ENCODE measurements at places on chromosomes 16 and 17.

- no peak for DNase-seq
Measured at GRCh38 chr16:67077871-67078270, 31.9 kb upstream of the PHAF1 start.

DNA sequence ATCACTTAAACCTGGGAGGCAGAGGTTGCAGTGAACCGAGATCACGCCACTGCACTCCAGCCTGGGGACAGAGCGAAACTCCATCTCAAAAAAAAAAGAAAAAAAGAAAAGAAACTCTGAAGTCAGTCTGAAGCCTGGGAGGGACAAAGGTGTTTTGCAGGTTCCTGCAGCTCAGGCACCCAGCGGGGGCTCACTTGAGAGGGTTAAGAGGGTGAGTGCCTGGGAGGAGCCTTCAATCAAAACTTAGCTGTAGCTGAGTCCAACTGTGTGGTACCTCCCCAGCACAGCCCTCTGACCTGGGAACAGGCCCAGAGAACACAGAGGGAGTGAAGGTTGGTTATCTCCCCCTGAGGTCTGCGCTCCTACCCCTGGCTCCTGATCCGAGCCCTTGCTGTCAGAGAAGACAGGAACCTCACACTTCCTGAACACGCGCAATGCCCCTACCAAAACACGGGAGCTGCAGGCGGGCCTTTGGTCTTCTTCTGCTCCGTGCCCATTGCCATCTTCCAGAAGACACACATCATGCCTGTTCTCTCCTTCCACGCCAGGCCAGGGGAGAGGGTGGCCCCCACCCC is 20.4 kb upstream of the ZC3H18 start:
- DNase-seq: no peak

- no peak for DNase-seq
Measured at GRCh38 chr16:66649636-66650205, 45.2 kb downstream of the CMTM3 start.

DNA sequence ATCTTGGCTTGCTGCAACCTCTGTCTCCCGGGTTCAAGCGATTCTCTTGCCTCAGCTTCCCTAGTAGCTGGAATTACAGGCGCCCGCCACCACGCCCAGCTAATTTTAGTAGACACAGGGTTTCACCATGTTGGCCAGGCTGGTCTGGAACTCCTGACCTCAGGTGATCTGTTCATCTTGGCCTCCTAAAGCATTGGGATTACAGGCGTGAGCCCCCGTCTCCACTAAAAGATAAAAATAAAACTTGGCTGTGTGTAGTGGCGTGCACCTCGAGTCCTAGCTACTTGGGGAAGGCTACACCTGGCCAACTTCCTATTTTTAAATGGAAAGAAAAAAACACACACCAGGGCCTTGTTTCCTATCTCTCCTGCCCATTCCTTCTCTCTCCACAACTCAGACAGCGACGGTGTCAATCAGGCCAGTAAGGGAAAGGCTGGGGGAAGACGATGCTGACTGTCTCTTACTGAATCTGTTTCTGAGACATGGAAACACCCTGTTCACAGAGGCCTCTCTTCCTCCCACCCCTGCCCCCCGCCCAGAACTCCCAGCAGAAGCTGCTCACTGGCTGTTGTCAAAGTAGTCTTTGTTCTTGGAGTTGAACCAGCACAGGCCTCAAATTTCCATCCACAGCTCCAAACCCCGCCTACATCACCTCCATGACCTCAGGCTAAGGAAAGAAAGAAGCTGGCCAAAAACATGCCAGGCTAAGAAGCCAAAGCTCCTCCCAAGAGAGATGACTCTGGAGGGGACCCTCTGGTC is 96.6 kb downstream of the NXN start:
- no peak for DNase-seq

DNA sequence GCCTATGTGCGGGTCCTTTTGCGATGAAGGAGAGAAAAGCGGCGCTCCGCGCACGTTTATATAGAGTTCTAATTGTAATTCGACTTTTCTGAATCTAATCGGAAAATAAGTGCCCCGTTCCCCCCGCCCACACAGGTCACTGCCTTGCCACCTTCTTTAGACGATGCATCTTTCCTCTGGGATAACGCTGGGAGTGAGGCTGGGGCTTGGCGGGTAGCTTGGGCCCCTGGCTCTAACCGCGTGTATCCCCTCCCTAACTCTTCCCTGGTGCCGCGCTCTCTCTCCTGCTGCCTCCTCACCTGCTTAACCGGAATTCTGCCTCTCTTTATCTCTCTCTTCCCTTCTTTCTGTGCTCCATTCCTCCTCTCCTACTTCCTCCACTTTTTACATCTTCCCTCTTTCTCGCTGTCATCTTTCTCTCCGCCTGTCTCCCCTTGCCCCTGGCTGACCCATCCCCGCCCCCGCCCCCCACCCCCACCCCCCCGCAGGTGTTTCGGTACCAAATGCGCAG is 2.6 kb downstream of the LHX1 start:
- DNase-seq: no peak
